ENCODE measurements at places on chromosomes 2 and 18.

DNA sequence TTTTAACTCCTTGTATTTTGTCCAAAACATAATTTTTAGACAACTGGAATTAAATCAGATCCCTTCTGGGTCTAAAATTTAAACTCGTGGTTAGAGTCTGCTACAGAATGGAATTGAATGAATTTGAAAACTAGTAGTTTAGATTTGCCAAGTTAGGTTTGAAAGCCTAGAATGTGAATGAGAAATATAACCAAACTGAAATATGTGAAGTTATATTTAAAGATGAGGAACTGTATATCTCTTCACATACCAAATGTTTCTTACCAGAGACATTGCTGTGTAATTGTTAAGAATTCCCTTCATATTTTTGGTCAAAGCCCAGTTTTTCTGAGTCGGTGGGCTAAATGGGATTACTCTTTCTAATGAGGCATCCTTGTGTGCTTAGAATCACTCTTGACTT lies 74.2 kb downstream of the LPIN1 start:
- DNase-seq, result no peak

GRCh38 chr18:57439985-57440330 lies 4.8 kb downstream of the ONECUT2 start:
- DNase-seq, result no peak

GRCh38 chr2:239594772-239595608 lies 194.2 kb upstream of the HDAC4 start:
- no peak for DNase-seq

- DNase-seq, result no peak
These were observed 26.7 kb downstream of the ITGA4 start for GRCh38 chr2:181483876-181484275.

DNA sequence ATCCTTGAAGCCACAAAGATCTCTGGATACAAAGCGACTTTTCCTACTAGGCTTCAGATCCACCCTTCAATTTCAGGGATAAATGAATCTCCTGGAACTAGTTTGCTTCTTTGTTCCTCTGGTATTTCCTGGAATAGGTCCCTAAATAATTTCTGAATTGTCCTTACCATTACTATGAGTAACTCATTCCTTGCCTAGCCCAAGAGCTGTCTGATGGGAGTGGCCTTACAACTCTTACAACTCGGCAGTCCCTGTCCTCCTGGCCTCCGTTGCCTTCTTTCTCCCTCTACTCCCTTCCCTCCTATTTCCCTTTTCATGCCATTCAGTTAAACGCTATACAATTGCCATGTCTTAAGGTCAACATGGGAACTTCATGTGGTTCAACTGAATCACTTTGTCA lies 98.2 kb upstream of the FHL2 start:
- DNase-seq, result no peak

GRCh38 chr2:197152451-197153228 lies 157.9 kb downstream of the ANKRD44 start:
- peak; percentile 19 for DNase-seq

DNA sequence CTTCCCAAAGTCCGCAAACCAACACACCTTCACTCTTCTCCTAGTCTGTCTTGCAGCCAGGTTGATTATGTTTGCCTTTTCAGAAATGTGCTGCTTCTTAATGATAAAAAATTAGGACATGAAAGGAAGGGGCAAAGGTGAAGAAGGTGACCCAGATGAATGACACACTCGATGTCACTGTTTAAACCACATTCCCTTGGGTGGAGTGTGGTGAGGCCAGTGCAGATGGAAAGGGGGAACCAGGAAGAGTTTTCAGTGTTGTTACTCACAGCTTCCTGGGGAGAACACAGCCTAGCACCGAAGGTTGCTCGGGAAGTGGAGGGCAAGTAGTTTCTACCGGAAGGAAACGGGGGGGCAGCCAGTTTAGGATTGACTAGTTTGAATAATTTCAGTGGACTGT lies 57.2 kb upstream of the BOD1L2 start:
- DNase-seq, result no peak

DNA sequence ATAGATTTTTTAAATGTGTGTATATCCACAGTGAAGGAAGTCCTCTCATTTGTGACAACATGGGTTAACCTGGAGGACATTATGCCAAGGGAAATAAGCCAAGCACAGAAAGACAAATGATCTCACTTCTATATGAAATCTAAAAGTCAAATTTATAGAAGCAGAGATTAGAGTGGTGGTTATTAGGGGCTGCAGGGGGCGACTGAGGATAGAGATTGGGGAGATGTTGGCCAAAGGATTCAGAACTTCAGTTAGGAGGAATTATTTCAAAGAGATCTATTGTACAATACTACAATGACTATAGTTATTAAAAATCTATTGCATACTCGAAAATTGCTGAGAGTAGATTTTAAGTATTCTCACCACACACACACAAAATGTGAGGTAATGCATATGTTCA lies 252.4 kb upstream of the SLC39A10 start:
- DNase-seq, result no peak

DNA sequence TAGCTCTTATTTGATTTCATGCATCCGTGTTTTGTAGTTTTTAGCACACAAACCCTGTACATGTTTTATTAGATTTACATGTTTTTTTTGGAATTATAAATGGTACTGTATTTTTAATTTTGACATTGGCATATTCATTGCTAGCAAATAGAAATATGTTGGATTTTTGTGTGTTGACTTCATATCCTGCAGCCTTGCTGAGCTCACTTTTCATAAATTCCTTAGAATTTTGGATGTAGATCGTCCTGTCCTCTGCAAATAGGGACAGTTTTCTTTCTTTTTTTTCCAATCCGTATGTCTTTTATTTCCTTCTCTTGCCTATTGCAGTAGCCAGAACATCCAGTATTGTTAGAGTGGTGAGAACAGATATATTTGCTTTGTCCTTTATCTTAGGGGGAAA lies 46.7 kb upstream of the GPR17 start:
- no peak for DNase-seq

- DNase-seq, result no peak
These were observed 119.8 kb downstream of the EIPR1 start for GRCh38 chr2:3257826-3258225.

GRCh38 chr2:28986429-28986828 lies 5.3 kb downstream of the TOGARAM2 start:
- DNase-seq, result no peak

DNA sequence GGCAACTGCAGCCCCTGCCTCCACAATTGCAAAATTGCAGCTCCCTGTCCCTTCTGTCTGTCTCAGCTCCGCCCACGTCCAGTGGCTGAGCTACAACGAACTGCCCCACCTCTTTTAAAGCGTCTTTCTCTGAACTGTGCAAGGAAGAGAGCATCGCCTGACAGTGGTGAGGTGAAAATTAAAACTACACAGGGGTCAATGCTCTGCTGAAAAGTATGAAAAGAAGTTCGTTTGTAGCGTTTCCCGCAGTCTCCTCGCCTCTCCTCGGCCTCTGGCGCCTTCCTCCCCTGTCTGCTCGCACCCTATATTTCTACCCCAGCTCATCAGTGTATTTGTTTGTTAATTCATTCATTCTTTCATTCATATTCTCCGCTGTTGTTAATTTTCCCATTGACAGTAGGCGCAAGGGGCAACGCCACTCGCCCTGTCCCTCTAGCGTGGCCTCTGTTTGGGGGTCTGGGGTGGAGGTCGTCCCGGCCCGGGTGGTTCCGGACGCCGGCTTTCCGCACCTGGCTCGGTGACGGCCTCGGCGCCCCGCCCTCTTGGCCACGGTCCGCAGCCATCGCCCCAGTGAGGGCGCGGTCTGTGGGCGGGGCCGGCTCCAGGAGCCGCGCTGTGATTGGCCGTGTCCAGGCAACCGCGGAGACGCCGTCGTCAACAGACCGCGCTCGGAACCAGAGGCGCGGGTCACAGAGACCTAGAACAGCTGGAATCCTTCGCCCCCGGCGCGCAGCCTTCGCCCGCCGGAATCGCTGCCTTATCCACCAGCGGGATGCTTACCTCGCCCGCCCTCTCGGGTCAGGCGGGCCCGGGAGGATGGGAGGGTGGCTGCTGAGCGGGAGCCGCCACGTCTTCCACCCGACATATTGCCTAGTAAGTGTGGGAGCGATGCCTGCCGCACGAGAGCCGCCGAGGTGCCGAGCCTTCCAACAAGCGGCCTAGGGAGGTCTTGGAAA lies at the start of gene VWA3B:
VWA3B (plus strand) TSS at position 677 of the 956 bp plus-strand sequence. CDS start 5,926 bp downstream, outside the sequence.
- peak; percentile 20 for DNase-seq

DNA sequence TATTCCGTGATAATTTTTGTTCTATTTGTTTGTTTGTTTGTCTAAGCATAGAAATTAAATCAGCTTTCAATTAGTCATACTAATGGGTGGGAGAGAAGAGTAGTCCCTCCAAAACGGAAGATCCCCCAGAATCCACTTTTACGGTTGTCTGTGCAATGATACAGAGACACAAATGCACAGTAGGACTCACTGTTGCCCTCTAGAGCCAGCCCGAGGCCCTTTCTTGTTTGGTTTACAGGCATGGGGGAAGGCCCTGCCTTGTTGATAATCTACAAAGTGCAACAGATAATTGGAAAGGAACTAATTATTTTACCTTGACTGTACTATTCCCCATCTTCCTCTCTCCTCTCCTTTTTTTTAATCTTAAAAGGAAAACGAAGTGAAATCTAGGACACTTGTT lies 121.1 kb downstream of the ACOXL start:
- DNase-seq, result peak; percentile 12

GRCh38 chr2:130259594-130259993 lies 61.4 kb upstream of the TUBA3E start:
- no peak for DNase-seq

DNA sequence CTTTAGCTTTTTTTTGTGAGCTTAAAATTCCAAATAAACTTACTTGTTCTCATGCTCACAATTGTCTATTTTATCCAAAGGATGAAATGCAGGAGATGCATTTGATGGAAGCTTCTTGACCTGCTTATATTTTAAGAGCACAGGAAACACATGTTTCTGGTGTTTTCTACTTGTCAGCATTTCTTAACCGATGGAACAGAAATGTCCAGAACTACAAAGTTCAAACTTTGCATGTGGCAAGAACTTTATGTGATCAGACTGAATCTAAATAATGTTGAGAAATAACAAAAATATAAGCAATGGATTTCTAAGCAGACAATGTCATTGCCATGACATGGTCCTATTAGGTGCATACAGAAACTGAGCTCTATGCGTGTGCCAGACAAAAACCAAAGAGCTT lies 9.9 kb upstream of the CTLA4 start:
- no peak for DNase-seq

- no peak for DNase-seq
These were observed 172.3 kb downstream of the SMAD7 start for GRCh38 chr18:48778344-48779011.

- DNase-seq, result peak; percentile 72
These were observed 127.3 kb downstream of the PRKCE start for GRCh38 chr2:45778720-45779171.

DNA sequence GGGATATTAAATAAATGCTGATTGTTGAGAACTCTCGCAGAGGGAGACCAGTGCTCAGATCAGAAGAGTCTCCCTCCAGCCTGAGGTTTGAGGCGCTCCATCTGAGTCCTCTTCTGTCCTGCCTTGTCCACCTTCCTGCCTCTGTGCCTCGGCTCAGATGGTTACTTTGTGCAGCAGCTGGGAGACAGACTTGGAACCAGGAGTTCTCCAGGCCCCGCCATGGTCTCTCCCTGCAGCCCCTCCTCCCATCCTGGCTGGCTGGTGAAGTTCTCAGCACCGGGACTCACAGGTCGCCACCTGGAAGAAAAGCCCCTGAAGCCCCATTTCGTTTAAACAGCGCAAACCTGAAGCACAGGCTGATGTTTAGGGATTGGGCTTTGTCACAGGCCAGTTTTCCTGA lies 60.6 kb downstream of the DDX1 start:
- no peak for DNase-seq

DNA sequence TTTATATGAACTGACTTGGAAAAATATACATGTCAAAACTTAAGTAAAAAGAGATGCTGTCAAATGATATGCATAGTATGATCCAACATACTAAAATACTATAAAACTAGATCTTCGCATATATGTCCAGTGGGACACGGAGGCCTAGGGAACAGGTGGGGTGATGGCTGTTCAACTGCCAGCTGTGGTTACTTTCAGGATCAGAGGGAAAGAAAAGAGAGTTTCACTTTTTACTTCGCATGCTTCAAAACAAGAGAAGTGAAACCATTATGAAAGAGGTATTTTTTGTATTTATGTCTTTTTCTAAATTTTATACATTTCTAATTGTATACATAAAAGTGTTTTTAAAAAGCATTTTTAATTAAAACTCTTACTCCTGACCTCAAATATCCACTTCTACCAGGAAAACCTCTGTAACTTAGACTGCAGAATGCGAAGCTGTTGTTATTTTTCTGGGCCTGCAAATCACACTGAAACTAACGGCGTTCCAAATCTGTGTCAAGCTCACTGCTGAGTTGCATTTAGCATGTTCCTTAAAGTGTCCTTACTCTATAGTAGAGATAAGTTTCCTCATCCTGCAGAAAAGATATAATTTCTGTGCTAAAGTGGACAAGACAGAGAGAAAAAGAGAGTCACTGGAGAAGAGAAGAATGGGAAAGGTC lies 97.8 kb upstream of the SLC35G4 start:
- DNase-seq, result no peak

DNA sequence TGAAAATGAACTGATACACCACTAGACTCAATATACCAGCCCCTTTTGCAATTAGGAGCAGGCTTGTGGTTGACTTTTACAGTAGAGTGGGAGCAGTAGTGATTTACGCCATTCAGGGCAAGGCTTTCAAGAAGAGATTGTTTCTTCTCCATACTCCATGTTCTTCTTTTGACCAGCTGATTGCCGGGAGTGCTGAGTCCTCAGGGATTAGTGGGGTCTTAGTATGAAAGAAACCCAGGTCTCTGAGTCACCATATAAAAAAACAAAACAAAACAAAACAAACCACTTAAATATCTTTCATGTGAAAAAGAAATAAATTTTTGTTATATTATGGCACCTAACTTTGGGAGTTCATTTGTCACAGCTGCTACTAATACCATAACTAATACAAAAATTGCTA lies 465.6 kb upstream of the TRIB2 start:
- DNase-seq, result no peak

DNA sequence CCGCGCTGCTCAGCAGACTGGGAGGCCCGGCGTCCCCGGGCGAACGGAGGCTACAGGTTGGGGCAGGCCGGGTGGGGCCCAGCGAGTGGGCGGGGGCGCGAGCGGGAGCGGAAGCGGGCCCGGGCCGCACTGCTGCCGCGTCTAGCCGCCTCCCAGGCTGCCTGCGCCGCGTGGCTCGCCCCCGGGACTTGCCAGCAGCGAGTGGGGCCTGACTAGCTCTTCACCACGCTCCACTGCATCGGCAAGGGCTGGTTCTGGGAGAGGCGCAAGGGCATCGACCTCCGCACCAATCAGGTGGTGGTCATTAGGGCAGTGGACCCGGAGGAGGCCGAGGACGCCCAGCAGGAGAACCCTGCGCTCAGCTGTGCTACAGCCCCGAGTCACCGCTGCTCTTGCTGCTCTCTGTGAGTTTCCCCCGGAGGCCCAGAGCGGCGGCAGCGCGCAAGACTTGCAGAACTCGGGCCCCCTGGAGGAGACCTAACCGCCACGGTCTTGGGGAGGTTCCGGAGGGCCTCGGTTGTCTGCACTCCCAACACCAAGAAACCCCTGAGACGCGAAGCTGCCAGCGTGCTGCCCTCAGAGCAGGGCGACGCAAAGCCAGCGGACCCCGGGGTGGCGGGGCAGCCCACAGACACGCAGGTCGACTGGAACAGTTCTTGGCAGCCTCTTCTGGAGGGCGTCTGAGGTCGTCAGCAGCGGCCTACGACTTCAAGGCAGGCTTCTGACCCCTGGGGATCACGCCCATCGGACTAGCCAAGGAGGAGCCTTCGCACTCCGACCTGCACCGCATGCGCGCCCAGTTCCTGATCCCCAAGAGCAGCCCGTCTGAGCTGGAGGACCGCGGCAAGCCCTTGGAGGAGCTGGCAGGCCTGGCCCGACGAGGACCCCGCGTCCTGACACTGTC lies 27.2 kb upstream of the PTPN2 start:
- no peak for DNase-seq
